ENCODE measurements at places on chromosomes 3 and 15.

DNA sequence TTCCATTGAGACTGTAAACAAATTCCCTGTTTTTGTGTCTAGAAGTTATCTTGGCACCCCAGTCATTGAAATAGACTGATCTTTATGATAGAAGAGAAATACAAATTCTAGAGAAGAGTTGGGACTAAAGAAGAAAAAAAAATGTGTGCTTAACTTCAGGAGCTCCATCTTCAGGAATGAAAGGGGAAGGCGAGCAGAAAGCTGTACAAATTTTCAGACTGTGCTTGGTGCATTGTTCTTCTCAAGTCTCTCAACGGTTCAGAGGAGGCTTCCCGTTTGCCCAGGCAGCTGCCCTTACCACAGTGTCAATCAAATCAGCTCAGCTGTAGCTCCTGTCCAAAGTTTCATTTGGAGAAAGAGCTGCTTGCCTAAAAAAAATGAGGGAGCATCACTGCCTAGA lies 41.7 kb downstream of the OXSM start:
- no peak for DNase-seq

DNA sequence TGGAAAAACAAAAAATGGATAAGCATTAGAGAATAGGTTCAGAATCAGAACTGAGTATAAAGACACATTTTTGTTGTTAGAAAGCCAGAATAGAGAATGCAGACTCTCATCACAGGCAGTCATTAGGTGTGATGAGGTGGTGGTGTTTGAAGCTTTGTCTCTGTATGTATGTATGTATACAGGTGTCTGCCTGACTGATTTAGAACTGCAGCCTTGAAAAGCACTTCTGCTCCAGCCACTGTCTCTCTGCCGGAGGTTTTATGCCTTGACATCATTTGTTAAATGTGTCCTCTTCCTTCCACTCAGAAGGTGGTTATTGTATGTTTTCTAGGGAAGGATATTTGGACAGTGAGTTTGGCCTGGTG lies 80.7 kb upstream of the ZBED2 start:
- no peak for DNase-seq

GRCh38 chr3:40398346-40398745 lies 11.4 kb downstream of the ENTPD3 start:
- no peak for DNase-seq

- no peak for DNase-seq
These were observed 3.5 kb upstream of the PIF1 start for GRCh38 chr15:64828985-64829384.

GRCh38 chr3:47512416-47513124 lies 942 bp downstream of the ELP6 start:
- no peak for DNase-seq

DNA sequence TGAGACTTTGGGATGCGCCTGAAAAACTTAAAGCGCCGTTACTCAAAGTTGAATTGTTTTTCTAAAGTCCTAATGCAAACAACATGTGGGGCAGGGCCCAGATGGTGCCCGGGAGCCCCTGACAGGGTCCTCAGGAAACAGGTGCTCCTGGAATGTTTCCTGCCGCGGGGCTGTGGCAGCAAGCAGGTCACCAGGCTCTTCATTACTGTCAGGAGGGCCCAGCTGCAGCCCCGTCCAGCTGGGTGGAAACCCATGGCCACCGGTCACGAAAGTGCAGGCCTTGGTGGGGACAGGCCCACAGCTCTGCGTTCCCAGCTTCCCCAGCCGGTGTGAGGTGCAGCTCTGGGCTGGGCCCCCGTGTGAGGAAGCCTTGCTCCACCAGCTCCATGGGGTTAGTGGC lies 63.9 kb upstream of the GATA2 start:
- no peak for DNase-seq

DNA sequence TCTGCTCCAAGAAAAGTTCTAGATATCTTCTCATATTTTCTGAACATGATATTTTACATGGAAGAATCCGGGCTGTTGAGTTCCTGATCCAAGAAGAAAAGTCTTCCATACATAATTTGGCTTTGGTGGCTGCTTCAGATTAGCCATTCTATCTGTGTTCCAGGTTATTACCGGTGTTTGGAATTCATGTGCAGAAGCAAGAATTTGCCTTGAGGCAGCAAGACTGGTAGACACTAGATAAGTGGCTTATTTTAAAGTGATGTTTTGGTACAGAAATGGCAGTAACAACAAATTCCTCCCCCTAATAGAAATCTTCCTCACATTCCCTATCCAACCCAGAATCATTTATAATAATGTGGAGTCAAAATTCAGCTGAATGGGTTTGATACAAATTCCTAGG lies 29.2 kb downstream of the MITF start:
- no peak for DNase-seq

DNA sequence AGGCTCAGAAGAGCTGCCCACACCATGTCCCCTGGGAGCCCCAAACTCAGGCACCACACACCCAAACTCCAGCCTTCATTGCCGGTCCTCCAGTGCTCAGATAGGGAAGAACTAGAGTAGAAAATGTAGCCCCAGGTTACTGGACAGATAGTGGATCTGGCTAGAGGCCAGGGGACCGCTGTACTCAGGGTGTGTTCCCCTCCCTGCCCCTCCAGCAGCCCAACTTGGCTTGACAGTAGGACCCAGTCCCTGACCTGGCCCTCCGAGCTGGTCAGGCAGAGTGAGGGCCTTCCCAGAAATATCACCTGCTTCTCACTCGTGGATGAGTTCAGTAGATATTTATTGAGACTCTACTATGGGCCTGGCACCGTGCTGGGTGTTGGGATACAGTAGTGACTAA lies 100.0 kb downstream of the CORO2B start:
- DNase-seq: no peak

DNA sequence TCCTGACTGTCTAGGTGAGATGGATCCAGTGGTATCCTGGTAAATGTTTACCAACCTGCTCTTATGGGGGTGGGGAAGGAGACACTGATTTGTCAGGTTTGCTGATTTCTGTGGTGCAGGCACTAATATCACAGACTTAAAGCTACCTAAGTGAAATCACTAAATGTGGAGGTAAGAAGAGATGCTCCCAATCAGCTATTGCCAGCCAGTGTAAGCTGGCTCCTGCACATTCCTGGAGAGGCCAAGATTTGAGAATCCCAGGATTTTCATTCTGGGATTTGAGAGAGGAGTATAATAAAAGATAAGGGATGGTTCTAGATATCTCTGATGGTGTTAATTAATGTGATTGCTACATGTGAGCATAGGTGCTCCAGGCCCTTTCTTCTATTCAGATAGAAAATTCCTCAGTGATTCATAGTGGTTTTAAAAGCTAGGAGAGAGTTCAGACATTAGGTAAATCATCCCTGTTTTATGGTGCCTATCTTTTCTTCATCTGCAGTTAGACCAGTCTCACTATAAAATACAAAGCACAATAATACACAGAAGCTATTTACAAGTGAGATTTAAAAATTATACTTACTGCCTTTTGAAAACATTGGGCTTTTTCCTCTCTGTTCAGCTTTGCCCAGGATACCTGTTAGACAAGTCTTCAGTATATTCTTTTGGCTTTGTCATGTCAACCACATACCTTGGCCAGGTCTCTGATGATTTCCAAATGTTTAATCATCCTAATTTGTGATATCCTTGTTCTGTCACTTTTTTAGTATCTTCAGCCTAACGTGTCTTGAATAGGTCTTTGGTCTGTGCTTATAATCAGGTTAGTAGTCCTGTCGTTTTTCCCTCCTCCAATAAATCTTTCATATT lies 90.9 kb downstream of the MBNL1 start:
- no peak for DNase-seq

GRCh38 chr3:9149566-9149965 lies 99.9 kb downstream of the SRGAP3 start:
- DNase-seq: no peak

- DNase-seq: no peak
These were observed 16.8 kb downstream of the MEF2A start for GRCh38 chr15:99582508-99582960.
